ENCODE measurements at places on chromosomes 7 and 10.
A peak's percentile ranks its signal among the peaks of the same experiment; 100 is the strongest.

DNA sequence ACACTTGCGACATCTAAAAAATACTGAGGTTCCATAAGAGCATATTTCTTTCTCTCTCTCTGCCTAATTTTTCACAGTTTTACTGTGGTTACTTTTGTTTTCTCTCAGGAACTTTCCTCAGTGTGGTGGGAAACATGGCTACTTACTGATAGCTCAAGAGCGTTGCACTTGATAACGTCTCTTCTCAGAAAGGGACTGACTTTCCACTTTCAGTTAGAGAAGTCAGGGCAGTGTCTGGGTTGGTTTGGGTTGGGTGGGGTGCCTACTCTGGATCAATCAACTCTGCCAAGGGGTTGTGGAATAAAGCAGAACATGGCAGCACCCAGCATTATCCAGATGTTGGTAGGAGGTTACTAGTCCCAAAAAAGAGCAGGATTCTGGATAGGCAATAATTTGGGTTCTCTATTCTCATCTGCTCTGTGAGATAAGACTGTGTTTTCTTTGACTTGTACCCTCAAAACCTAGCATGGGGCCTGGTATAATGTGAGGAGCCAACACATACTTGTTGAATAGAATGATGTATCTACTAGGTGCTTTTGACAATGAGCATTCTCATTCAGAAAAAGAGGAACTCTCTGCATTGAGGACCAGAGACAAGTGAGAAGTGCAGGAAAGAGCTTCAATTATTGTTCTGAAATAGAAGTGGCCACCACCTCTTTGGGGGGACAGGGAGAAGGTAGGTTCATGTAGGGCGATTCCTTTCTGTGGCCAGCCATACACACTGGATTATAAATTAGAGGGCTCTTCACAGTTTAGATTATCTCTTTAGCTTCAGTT, 315.7 kb downstream of the REEP3 start:
- DNase-seq, result no peak

DNA sequence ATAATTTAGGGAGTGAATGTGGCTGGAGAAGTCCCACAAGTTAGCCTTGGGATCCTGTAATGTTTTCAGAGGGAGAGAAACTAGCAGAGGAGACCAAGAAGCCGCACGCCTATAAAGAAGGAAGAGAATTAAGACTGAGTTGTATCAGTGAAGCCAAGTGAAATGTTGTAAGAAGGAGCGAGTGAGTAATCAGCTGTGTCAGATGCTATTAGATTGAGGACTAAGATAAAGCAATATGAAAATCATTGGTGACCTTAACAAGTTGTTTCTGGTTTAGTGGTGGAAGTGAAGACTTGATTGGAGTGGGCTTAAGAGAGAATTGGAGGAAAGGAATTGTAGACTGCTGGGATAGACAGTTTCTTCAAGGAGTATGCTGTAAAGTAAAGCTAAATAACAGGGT, 8.8 kb downstream of the CCSER2 start:
- no peak for DNase-seq

DNA sequence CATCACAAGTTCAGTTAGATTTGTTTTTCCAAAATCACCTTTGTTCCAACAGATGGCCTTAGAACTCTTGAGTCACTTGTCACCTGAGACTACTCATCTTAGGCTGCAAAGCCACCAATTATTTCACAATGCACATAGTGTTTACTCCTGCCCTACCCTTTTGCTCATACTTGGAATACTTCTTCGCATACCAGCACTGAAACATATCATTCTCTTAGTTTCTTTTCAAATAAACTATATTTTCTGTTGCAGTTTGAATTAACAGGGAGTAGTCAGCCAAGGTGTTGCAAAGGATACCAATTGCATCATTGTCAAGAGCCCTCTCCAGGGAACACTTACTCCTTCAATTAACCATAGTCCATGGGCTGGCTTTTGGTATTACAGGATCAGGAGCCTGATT, 71.0 kb downstream of the CASD1 start:
- peak; percentile 76 for DNase-seq

DNA sequence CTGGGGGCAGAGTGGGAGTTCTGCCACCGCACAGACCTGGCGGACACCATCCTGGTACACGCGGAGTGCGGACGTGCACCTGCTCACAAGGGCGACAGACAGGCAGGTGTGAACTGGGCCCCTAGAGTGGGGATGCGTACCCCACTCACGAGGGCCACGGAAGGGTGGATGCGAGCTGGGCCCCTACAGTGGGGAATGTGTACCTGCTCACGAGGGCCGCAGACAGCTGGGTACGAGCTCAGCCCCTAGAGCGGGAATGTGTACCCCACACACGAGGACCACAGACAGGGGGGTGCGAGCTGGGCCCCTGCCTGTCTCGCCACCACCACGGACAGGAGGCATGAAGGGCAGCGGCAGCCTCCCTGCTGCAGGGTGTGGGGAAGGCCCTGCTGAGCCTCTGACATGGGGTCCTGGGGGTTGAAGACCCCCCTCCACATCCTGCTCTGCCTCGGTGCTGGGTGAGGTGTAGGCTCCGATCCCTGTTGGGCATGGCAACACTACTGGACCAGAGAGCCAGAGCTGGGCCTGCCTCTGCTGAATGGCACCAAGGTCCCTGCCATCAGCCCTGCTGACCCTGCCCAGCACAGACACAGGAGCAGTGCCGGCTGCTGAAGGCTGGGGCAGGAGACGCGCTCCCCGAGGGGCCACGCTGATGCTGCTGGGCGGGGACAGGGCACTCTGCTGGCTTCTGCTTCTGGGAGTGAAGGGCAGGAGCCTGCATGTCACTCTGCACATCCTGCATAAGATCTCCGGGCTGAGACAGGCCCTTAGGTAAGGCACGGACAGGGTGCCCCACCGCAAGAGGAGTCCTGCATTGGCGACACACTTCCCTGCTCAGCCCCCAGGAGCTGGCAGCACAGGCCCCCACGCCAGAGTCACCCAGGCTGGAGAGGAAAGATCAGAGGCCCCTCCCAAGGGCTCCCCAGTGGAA, 259.2 kb downstream of the MAD1L1 start:
- DNase-seq, result no peak

DNA sequence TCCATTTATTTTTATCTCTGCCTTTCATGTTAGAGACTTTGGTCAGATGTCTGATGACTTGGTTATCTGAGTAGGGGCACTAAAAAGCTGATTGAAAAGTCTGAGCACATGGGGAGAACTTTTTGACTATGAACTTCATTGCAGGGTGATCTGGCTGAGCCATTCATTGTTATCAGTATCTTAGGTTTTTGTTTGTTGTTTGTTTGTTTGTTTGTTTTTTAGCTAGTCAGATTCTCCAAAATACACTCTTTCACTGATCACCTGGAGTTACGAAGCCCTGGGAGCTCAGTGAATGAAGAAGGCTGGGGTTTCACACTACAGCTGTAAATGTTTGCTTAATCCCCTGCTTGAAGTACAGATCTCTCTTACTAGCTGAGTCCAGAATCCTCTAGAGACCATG, 28.6 kb upstream of the DLG5 start:
- no peak for DNase-seq

DNA sequence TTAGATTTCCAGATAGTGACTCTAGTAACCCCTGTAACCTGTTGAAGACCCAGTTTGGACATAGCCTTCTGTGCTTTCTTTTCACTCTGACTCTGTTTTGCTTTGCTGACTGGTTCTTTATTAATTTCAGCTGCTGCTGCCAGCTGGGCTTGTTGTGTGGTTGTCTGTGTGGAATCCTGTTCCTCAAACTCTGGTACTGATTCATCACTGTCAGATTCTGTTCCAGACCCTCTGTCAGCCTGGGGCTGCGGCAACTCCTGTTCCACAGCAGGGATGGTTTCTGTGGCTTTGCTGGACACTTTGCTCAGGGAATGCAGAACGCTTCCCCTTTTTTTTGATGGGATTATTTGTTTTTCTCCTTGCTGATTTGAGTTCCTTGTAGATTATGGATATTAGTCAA, 104.9 kb downstream of the SEC23IP start:
- no peak for DNase-seq

- DNase-seq, result no peak
Observed at GRCh38 chr7:122942059-122942458, 53.4 kb downstream of the TAS2R16 start.

DNA sequence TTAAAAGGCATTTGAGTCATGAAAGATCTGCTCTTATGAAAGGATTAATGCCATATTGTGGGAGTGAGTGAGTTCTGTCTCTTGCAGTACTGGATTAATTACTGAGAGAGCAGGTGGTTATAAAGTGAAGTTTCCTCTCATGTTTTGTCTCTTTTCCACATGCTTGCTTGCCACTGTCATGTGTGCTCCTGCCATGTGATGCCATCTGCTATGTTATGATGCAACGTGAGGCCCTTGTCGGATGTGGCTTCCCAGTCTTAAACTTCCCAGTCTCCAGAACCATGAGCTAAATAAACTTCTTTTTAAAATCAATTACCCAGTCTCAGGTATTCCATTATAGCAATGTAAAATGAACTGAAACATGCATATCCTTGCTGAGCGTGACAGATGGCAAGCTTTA, 22.7 kb upstream of the TCTN3 start:
- no peak for DNase-seq

DNA sequence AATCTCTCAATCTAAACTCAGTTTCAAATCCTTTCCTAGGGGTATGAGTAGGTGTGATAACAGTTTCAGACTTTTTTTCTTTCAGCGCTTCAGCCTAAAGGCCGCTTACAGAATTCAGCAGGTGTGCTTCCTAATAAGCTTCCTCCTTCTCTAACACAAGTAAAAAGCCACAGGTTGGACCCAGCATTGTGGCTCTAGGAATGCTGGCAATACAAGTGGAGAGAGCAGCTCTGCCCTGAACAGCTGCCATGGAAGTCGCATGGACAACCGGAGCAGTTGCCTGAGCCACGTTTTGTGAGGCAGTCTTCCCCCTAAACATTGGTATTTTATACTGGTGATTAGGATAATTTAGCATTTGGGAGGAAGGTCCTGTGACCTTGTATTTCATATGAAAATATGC, 83.5 kb downstream of the ST7 start:
- DNase-seq, result no peak

DNA sequence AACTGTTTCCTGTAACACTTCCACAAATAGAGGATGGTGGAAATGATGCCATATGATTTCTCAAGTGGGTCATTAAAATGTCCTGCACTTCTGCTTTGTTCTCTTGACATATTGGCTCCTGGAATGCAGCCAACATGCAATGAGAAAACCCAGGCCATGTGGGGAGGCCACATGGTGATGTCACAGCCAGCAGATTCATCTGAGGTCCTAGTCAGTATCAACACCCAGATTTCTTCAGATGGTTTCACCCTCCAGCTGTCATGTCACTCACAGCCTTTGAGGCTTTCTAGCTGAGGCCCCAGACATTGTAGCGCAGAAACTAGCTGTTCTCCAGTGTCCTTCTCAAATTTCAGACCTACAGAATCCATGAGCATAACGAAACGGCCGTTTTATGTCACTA, 102.3 kb upstream of the NUPR2 start:
- no peak for DNase-seq

DNA sequence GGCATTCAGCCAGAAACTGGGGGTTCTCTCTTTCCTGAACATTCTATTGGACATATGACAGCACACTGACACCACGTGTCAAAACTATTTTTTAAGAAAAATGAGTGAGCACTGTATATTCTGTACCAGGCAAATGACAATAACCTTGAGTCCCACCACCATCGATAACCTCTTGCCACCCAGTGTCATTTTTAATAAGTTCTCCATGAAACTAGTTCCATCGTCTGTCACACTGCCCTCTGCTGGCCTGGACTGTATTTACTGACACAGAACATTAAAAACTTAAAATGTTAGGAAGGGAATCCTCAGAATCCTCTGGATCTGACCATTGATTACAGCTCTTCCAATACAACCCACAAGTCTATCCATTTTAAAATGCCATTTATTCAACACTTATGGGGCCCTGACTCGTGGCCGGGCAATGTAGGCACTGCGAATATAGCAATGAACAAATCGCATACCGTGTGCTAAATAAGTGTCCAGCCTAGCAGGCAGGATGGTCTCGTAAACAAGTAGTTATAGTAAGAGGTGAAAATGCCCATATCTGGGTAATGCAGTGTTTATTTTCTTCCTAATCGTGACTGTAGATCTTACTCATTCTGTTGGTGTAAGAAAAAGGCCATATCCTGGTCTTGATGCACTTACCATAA, 35.9 kb upstream of the CACNB2 start:
- DNase-seq, result peak; percentile 14

- no peak for DNase-seq
Observed at GRCh38 chr7:105840981-105841749, 35.2 kb downstream of the ATXN7L1 start.

DNA sequence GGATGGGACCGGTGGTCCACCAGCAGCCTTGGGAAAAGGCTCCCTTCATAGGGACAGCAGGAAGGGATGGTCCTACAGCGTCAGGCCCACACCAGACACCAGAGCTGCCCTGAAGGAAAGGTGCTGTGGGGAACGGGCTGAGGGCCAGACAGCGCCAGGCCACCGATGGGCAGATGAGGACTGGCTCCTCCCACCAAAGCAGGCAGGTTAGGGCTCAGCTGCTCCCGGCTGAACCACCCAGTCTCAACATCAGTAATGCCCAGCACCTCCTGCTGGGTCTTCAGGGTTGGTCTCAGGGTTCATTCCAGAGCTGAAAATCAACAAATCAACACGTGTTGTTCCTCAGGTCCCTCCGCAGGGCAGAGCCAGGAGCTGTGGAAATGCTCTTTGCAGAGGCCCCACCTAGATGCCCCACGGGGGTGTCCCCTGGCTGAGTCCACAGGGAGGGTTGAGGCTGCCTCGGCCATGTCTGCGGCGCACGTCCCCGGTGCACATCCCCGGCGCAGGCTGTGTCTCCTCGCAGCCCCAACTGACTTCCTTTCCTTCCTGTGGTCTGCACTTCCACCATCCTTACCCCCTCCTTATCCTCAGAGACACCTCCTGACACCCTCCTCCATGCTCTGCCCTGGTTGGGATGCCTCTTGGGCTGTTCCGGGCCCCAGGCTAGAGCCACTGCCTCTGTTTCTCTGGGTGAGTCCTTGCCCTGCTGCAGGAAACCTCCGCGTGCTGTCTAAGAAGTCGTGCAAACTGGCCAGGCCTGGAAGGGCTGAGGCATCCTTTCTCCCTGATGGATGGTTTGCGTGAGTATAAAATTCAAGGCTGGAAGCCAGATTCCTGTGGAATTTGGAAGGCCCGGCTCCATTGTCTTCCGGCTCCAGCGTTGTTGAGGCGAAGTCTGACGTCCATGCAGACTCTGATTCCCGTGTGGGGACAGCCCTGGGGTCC, 32.8 kb upstream of the CFAP46 start:
- DNase-seq, result no peak

DNA sequence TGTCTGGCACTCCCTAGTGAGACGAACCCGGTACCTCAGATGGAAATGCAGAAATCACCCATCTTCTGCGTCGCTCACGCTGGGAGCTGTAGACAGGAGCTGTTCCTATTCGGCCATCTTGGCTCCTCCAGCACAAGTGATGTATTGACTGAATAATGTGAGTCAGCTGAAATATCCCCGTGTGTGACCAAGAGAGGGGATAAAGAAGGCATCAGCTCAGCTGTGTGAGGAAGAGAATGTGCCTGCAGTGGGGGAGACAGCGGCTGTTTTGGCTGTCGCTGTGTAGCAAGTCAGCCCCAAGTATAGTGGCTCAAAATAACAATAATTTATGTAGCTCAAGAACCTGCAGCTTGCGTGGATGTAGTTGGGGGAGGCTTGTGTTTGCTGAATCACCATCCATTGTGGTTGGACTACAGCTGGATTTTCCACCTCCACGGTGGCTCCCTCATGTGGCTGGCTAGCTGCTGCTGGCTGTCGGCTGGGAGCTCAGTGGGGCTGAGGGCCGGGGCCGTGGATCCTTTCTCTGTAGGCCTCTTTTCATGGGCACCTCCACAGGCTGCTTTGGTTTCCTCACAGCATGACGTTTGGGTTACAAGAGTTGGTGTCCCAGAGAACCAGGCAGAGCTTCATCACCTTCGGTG, 434.5 kb downstream of the CCSER2 start:
- DNase-seq, result no peak

Data from Caki2 (cell line).